GM13977 (cell line): ENCODE measurements at places on chromosomes 6 and 20.

DNA sequence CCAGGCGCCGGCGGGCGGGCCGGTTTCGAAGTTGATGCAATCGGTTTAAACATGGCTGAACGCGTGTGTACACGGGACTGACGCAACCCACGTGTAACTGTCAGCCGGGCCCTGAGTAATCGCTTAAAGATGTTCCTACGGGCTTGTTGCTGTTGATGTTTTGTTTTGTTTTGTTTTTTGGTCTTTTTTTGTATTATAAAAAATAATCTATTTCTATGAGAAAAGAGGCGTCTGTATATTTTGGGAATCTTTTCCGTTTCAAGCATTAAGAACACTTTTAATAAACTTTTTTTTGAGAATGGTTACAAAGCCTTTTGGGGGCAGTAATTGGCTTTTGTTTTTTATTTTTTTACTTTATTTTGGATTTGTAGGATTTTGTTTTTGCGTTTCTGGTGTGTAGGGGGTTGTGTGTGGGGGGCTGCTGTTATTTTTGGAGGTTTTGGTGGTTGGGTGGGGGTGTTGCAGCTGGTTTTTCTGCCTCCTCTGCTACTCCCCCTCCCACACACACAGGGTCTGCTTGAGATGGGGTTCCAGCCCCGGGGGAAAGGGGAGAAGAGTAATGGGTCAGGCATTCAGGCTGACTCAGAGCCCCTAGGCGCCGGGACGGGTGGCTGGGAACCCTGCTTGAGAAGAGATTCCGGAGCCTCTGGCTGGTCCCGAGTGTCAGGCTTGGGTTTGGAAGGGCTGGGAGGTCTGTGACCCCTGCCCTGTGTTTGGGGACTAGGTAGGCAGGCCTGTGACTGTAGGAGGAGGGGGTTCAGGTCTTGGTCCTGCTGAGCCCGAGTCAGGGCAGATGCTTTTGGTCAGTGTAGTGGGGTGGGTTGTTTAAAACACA lies 2.0 kb downstream of the CEBPB start:
- peak; percentile 90 for DNase-seq

DNA sequence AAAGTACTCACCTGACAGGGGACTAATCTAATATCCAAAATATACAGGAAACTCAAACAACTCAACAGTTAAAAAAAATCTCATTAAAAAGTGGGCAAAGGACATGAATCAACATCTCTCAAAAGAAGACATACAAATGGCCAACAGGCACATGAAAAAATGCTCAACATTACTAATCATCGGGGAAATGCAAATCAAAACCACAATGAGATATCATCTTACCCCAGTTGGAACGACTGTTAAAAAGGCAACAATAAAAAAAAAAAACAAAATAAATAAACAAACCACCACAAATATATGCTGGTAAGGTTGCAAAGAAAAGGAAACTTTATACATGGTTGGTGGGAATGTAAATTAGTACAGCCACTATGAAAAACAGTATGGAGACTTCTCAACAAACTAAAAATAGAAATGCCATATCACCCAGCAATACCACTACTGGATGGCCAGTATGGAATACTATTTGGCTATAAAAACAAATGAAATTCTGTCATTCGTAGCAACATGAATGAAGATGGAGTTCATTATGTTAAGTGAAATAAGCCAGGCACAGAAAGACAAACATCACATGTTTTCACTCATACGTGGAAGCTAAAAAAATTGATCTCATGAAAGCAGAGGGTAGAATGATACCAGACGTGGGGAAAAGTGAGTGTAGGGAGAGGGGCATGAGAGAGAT lies 6.6 kb downstream of the SIRPB2 start:
- DNase-seq: no peak

DNA sequence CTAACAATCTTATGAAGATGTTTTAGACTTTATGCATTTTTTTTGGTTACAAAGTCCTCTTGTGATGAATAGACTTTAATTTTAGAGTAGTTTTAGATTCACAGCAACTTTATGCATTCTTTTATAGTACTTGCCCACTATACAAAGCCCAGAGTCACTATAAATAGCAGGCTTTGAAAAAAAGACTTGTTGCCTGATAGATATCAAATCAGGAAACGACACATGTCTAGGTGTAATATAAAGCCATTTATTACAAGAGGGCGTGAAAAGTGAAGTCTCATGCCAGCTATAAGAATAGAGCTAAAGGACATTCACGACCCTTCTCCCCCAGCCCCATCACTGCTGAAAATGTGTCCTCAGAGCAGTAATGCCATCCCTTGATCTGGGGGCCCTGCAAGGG lies 78.0 kb upstream of the MRPS10 start:
- no peak for DNase-seq

DNA sequence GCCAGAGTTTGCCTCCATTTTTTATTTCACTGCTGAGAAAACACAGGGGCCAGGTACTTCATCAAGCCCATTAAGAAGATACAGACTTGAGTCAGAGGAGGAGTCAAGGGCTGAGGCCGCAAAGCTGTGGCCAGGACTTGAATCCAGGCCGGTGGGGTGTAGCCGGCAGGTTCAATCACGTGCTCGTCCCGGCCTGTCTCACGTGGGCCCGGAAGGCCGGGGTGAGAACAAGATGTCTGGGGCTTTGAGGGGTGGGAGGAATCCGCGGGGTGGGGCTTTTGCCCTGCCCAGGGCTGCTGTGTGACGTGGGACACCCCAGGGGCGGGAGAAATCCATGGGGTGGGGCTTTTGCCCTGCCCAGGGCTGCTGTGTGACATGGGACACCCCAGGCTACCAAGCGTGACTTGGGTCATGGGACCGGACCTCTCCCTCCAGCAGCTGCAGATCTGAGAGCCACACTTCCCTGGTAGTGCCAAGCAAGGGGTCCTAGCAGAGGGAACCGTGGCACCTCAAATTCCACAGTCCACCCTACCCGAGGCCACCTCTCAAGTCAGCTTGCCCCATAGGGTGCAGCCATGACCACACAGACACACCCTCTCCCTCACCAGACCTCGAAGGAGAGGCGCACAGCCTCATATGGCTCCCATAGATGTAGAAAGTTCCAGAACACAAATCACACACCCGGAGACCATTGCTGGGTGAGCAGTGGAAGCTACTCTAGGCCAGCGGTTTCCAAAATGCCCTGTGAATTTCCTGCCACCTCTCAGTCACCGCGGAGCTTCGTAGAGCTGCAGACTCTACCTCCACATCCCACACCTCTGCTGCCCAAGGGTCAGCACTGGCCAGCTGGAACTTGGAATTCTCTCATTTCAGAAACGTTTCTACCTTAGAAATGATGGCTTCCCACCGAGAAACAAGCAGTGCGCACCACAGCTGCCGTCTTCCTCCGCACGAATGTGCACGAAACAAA lies 156.1 kb downstream of the DLL1 start:
- no peak for DNase-seq

DNA sequence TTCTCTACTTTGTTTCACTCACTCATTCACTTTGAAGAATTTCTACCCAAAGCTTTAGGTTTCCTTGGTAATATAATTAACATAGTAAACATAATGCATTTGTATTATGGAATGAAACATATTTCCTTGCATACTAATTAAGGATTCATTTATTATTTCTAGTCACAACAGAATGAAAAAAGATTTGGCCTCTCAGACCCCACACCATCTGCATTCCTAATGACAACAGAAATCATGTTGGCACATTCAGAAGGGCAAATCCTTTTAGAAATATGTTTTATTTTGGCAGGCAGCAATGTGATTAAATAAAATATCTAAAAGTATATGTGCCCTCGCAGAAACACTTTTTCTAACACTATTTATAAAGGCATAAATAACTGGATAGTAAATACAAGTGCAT lies 163.4 kb downstream of the HTR1B start:
- no peak for DNase-seq

GRCh38 chr6:37965964-37966676 lies 146.6 kb downstream of the ZFAND3 start:
- no peak for DNase-seq
